IPS-NIHi11 (cell line): ENCODE measurements at places on chromosomes 3 and 15.
A peak's percentile ranks its signal among the peaks of the same experiment; 100 is the strongest.

DNA sequence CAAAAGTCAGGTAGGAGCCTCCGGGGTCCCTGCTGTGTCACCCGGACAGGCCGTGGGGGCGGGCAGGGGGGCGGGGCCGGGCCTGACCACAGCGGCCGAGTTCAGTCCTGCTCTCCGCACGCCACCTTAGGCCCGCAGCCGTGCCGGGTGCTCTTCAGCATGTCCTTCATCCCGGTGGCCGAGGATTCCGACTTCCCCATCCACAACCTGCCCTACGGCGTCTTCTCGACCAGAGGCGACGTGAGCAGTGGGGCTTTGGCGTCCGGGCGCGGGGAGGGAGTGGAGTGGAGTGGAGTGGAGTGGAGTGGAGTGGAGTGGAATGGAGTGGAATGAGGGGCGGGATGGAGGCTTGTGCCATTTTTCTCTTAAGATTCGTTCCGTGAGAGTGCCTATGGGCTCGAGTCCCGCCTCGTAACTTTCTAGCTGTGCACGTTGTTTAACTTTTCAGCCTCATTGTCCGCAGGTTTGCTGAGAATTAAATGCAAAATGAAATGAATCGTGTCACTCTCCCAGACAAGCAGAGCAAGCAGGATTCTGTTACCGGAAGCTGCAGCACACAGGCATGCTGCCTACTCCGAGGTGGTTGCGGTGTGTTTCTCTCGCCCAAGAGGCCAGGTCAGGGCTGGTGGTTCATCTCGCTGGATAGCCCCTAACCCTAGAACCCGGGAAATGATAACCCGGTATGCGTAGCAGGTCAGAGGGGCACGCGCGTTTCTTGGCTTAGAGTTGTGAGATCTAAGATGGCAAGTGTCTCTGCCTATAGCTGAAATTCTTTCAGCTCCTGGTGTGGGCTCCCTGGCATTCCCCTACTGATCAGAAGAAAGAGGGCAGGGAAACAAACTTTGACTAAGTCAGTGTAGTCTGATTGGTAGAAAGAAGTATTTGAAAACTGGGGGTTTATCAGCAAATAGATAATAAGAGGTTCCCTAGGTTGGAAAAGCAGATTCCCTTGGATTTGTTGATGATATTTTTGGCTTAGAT is at the start of gene FAH:
FAH (plus strand) TSS at position 104 of the 981 bp plus-strand sequence; CDS start at position 160, 56 bp downstream.
- DNase-seq = peak; percentile 49

DNA sequence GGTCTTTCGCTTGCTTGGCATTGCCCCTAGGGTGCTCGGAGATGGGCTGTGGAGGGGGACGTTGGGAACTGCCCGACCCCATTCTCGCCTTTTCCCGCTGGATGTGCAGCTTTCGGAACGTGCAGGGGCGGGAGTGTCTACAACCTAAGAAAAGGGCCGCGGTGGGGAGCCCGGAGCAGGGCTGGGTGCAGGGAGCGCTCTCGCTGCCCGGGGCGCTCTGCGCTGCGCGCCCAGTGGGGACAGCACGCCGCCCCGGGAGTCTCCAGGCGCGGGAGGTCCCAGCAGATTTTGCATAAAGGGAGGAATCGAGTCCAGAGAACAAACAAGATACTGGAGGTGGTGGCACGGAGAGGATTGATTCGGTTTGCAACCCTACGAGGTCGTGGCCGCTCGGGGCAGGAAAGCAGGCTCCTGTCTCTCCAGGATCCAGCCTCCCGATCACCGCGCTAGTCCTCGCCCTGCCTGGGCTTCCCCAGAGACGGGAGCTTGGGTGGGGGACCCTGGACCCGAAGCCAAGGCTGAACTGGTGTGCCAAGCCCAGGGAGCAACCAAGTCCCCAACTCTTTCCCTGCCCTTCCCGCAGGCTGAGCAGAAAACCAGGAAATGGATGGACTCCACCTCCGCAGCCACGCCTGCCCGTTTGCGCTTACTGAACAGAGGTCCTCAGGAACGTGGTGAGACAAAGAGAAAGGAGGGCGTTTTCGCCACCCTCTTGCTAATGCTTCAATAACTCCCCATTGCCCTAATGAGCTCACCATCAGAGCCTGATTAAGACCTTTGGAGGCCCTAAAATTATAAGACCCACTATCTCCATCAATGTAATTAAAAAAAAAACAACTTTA is 59.7 kb downstream of the NOX5 start:
- DNase-seq = peak; percentile 80

DNA sequence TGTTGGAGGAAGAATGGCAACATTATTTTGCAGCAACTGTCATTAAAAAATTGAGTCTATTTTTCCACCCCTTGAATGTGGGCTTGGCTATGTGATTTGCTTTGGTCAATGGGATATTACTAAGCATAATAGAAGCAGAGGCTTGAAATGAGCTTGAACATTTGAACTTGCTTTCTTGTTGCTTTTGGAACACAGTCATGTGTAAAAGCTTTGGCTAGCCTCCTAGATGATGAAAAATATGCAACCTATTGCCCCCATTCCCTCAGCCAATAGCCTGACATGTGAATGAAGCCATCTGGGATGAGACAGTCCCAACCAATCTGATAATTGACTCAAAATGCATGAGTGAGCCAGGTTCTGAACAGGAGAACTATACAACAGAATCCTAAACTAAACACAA is 78.4 kb downstream of the PLSCR2 start:
- no peak for DNase-seq

DNA sequence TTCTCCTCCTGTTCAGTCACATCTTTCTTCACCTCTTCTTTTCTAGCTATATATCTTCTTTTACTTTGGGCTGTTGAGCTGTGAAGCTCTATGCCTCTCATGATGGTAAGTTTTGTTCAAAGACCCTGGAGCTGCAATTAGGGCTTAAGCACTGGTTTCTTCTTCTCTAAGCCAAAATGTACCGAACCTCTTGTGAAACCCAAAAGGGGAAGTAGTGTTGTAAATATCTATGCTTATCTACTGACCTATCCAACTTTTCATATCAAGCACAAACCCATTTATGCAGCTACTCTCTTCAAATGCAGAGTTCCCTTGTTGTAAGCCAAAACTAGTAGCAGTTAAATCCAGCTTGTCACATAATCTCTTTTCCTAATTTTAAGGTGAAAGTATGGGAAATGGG is 123.6 kb upstream of the CD96 start:
- no peak for DNase-seq

DNA sequence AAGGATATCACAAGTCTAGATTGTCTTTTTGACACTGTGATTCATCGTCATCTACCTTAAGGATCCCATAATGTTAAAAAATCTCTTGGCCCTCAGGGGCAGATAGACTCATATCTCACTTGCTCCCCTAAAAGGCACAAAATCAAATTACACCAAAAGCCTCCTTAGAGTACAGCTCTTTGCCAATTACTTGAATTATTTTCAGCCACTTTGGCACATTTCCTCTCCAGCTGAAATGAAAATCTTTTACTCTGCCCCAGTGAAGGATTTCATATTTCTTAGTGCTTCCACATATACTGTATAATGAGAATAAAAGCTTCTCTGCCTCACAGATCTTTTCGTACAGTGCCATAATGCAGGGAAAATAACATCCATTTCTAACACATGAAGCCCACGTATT is 190.7 kb upstream of the GBE1 start:
- DNase-seq = no peak

DNA sequence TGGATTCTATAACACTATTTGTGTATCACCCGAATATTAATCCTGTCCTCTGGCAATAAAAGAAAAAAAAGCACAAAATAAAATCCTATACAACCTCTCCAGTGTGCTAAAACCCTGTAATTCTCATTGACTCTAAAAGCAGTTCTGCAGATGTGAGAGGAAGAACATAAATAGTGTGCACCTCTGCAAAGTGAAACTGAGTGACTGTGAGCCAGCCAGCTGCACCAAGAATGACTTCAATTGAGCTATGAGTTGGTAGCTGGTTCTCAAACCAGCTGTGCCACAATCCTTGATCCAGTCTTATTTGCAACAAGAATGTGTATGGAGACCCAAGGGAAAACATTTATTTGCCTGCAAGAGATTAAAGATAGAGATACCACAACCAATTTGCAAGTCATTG is 31.2 kb upstream of the COL8A1 start:
- DNase-seq = no peak

- no peak for DNase-seq
Observed at GRCh38 chr3:67044295-67044694, 46.2 kb downstream of the KBTBD8 start.

DNA sequence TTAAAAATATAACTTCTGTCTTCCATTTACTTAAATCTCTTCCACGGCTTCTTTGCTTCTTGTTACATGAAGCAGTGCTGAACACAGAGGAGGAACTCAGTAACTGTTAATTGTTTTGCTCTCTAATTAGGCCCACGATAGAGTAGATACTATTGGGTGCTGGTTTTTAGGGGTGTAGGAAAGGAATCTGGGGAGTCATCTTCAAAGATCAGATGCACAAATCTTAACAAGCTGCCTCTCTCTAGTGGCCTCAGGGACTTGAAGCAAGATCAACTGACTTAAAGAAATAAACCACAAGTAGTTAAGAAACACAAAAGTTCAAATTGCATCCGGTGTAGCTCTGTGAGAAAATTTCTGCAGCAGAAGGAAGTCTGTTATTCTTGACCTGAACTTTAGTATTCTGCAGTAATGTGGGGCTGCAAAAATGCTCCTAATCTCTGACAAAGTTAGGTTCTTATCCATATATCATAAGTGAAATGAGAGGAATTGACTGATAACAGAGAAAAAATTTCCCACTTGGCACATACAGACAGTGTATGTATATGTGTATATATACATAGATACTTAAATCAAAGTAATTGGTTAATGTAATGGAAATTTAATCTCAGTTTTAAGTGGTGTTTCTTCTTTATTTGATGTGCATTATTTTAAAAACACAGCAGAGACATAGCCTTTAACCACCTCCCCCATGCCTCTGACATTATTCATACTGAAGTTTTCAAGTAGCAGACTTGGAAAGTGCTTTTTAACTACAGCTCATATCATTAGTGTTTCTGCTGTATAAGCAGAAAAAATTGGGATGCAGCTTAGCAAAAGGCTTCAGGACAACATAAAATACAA is 51.8 kb downstream of the CHST2 start:
- DNase-seq = no peak

- DNase-seq = no peak
Observed at GRCh38 chr3:14872706-14873105, 53.9 kb downstream of the FGD5 start.

- DNase-seq = no peak
Observed at GRCh38 chr3:146921693-146922092, 316.5 kb upstream of the PLSCR5 start.

- DNase-seq = no peak
Observed at GRCh38 chr3:135056733-135057310, 261.8 kb downstream of the EPHB1 start.

GRCh38 chr3:52839892-52840545 is 5.2 kb upstream of the MUSTN1 start:
- no peak for DNase-seq

- no peak for DNase-seq
Observed at GRCh38 chr15:55873024-55873720, 120.2 kb downstream of the NEDD4 start.

DNA sequence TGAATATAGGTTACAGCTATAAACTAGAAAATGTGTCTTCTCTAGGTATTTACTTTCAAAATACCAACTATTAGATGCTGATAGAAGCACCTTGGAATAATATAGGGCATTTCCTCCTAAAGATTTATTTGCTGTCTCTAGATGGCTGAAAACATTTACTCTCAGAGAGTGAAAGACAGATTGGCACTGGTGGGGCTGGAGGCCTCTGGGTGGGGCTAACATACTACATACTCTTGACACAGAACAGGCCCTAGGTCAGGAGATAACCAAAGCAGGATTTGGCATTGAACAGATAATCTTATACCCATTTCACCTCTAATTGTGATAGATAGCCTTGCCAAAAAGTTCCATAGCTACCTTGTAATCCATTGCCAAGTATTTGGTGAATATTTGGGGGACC is 253.3 kb upstream of the TBC1D5 start:
- no peak for DNase-seq

GRCh38 chr3:15629860-15630597 is 28.5 kb downstream of the BTD start:
- peak; percentile 74 for DNase-seq

DNA sequence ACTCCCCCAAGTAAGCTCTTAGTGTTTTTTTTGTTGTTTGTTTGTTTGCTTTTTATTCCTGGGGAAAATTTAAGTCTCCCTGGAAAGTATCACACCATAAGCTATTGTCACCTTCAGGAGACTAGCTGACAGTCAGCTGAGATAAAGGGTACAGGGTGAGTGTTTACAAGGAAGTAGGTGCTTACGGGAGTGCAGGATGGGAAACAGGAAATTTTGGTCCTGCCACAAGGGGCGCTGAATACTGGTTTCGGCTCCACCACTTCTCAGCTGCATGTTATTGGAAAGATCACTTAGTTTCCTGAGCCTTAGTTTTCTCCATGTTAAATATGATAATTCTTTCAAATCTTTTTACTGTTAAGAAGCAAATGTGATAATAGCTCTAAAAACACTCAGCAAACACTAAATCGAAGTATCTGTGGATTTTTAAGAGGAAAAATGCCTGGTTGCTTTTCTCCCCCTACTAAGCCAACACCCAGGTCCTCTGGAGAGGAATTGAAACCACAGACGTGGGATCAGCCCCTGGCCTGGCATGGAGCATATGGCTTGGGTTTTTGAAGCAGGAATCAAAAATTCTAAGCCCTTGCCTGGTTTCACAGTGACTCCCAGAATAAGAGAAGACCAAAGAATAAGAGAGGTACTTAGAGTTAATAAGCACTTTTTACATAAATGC is 90.7 kb downstream of the SCN11A start:
- peak; percentile 73 for DNase-seq

GRCh38 chr3:174700736-174701135 is 158.4 kb upstream of the NAALADL2 start:
- peak; percentile 17 for DNase-seq

DNA sequence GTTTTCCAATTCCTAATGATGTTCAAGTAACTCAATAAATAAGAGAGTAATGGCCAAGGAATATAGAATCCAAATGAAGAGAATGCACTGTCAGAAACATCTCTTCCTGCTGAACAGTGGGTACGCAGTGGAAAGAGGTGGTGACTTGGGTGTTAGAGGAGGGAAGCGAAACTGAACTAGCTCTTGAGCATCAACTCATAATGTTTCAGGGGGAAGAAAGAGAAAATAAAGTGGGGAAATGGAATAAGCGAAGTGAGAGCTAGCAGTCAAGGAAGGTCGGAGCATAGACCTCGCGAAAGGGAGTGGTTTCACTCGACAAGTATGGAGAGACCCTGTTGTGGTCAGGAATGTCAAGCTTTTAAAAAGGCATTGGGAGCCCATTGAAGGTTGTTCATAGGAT is 309.5 kb downstream of the GAP43 start:
- no peak for DNase-seq

DNA sequence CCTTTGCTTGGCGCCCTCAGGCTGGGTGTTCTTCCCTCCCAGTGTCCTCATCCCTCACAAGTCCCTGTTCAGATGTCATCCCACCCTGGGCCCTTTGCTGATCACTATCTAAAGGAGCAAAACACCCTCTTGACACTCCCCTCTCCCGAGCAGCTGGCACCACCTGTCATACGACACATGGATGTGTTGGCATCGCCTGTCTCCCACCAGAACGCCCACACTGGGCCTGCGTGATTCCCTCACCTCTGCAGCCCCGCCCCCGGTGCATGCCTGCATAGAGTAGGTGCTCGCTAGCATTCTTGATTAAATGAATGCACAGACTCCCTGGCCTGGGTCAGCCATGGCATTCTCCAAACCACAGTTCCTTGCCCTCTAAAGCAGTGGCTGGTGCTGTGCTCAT is 75.8 kb downstream of the DNAJB8 start:
- no peak for DNase-seq

- DNase-seq = no peak
Observed at GRCh38 chr15:58179741-58180381, 41.7 kb downstream of the AQP9 start.
